Anterior cingulate cortex (tissue), 58 donors: ENCODE measurements at places on chromosomes 6 and 20.

- DNase-seq, result no peak
These were observed 100.6 kb upstream of the EMILIN3 start for GRCh38 chr20:41467220-41467619.

GRCh38 chr6:134850721-134851305 lies 99.1 kb downstream of the ALDH8A1 start:
- DNase-seq, result no peak

DNA sequence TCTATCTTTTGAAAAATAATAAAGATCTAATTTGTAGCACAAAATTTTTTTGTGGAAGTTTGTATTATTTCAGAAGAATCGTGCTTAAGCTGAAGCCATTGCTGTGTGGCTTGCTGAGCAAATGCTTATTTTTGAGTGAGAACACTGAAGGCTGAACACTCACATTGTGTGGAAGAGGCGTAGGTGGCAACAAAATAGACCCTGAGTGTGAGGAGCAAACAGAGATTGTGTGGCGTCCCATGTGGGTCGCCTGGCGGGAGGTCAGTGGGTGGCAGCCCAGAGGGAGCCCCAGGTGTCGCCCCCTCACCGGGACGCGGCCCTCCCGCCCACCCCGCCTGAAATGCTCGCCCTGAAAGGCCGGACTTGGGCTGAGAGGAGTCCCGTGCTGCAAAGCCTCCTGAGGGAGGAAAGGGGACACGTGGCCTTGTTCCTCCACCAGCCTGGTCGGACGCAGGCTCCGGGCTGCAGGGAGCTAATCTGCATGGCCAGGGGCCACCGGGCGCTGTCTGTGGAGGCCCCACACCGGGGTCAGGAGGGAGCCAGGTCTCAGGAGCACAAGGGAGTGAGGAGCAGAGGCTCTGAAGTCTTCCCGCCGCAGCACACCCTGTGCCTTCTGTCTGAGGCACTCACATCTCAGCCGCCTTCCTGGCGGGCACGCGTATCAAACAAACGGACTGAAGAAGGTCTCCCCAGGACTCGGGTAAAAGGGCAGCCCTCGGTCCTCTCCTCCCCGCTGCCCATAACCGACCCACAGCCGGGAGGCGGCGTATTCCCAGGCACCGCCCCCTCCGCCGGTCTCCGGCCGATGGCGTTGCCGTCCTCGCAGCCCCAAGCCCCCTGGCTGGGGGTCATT lies 15.9 kb downstream of the DDO start:
- no peak for DNase-seq

DNA sequence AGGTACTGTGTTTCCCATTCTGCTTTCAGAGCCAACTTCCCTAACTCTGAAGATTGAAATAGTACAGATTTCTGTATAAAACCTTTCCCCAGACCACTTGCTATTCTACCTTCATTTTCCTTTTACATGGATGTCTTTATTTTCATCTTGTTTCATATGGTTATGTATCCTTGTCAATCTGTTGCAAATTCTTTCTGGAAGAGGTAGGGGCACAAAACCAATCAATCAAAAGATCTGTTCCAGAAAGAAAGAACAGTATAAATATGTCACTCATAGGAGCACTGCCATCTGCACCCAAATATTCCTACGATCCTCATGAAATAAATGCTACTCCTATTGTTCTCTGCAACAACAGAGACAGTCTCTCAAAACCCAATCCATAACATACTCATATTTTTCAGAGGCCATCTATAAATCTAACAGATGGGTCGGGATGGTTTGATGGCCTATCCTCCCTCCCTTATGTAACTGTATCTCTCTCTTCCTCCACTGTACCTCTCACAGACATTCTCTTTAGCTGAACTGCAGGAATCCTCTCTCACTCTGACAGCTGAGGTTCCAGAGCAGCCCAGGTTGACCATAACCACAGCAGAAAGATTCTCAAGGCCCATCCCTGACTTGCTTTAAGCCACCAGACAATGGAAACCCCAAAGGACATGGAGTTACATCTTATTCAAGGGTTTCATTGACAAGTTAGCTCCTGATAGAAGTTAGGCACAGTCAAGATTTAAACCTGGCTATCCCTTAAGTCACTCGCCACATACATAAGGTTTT lies 112.8 kb downstream of the ZMYND8 start:
- no peak for DNase-seq

- peak; percentile 29 for DNase-seq
These were observed 45.8 kb downstream of the TM9SF4 start for GRCh38 chr20:32155017-32155981.

DNA sequence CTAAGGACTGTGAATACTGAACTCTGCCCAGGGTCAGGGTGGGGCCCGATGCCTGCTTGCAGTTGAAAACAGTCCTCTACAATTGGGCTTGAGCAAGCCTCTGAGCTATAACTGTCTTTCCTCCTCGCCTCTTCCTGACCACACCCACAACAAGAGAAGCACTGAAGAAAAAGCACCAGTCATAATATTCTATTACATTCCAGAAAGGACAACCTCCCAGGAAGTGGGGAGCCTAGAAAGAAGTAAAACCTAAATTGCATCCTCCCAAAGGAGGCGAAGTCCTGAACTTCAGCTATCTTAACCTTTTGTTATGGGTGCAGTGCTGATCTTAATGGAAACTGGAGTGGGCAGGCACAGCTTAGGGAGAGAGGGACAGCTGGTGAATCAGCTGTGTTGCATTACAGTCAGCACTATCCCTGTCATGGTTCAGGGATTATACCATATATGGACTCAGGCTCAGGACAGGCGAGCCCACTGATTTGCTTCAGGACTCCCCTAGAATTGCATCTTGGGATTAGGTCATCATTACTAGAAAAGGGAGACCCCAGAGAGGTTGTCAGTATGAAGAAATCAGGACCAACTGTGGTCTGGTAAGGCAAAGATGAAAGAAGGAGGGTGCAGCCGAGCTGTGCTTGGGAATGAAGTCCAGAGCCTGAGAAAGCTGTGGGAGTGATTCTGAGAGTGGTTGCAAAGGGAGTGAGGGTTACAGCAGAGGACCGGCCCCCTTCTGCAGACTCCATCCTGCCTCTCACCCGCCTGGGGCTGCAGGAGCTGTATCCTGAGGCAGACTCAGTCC lies 18.3 kb upstream of the TRAM2 start:
- DNase-seq, result no peak

- no peak for DNase-seq
These were observed 228.0 kb downstream of the SYNDIG1 start for GRCh38 chr20:24697411-24697810.

DNA sequence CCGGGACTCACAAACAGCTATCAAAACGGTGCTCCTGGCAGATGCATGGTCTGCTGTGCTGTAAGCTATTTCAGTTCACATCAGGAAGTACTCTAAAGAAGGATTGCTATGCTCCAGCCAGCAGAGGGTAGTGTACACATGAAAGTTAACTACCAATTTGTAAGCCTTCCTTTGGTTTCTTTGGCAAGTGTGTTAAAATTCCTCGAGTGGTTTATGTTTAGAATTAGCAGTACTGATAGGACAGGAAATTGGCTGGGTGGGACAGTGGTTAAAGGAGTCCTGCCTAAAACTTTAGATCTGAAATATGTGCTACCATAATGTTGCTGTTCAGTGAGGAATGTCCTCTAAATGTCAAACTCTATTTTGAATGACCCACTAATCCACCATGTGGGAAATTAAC lies 47.4 kb downstream of the TRMT11 start:
- peak; percentile 1 for DNase-seq

- DNase-seq, result no peak
These were observed 10.9 kb upstream of the CALHM6 start for GRCh38 chr6:116450185-116450710.

GRCh38 chr20:20267685-20268370 lies 100.1 kb upstream of the INSM1 start:
- DNase-seq, result no peak

DNA sequence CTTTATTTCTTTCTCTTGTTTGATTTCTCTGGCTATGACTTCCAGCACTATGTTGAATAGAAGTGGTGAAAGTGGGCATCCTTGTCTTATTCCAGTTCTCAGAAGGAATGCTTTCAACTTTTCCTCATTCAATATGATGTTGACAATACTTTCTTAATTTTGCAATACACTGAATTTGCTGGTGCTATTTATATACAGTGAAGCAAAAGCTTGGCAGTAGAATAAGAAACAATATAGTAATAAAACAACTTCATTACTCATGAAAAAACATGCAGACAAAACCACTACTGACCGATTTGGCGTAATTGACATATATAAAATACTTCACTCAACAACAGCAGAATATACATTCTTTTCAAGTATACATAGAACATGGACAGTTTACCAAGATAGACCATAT lies 96.4 kb downstream of the CFAP61 start:
- DNase-seq, result no peak

GRCh38 chr6:130742131-130742681 lies 85.0 kb upstream of the SMLR1 start:
- no peak for DNase-seq

- DNase-seq, result no peak
These were observed 3.4 kb upstream of the SRC start for GRCh38 chr20:37342231-37343177.

DNA sequence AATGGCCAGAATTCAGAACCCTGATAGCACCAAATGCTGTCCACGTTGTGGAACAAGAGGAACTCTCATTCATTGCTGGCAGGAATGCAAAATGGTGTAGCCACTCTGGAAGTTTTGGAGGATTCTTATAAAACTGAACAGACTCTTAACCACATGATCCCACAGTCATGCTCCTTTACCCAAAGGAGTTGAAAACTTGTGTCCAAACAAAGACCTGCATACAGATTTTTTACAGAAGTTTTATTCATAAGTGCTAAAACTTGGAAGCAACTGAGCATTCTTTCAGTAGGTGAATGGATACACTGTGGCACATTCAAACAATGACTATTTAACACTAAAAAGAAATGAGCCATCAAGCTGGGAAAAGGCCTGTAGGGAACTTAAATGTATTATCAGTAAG lies 32.5 kb downstream of the PREP start:
- DNase-seq, result no peak

DNA sequence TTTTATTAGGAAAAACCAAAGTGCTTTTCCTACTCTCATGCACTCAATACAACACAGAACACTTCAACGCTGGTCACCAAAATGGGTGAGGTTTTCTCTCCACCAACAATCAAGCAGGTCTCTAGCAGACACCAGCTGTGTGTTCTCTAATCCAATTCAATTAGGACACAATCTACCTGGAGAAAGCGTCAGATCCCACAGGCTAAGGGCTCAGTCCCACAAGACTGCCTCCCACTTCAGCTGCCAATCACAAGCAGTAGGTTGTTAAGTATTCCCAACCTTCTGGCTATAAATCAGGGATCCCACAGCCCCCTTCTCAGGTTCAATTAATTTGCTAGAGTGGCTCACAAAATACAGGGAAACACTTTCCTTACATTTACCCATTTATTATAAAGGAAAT lies 47.7 kb downstream of the STMND1 start:
- no peak for DNase-seq

- DNase-seq, result peak; percentile 39
These were observed 10.5 kb upstream of the TOX2 start for GRCh38 chr20:43903953-43904826.

GRCh38 chr6:51139950-51140385 lies 321.3 kb downstream of the TFAP2B start:
- DNase-seq, result no peak

DNA sequence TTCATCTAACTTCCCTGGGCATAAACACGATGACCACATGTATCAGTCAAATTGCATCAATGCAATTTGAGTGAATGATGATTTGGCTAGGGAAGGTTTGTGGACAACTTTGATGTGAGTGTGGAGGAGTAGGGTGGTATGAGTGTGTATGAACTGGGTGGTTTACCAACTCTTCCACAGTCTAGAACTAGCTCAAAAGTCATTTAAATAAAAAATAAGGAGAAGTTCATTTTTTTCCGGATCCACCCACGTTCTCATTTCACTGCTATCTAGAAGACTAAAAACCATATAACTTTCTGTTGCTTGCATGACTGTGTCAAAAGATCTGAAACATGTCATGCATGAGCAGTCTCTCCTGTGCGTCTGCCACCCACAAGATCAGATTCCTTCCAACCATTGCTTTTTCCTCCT lies 23.6 kb downstream of the SLC35D3 start:
- DNase-seq, result no peak

DNA sequence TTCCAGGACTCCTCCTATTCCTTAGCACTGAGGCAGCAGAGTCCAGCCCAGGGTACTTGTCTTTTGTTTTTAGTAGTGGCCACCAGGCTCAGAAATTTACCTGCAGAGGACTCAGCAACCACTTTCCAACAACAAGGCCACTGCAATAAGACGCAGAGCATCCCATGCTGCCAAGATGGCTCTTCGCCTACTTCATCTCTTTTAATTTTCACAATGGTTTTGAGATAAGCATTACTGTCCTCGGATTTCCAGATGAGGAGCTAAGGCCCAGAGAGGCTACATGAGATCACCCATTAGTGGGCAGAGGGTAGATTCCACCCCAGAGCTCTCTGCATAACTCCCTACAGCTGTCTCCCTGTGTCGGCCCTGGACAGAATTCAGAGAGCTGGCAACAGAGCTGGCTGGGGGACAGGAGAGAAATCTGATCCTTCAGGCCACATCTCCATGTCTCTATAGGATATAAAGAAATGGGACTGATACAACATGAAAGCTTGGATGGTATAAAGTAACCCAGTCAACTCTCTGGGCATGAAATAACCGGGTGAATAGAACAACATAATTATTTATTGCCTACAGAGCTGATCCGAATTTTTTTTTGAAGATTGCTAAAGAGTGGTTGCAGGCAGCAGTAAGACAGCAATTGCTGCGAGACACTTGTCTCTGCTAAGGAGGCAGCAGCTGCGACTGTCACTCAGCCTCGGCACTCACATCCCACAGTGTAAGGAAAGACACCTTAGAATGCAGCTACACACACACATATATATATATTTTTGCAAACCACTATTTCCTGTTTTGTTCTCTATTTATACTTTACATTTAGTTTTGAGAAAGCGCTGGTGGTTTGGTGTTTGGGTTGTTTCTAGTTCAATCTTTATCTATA lies 37.2 kb downstream of the SCML4 start:
- no peak for DNase-seq

DNA sequence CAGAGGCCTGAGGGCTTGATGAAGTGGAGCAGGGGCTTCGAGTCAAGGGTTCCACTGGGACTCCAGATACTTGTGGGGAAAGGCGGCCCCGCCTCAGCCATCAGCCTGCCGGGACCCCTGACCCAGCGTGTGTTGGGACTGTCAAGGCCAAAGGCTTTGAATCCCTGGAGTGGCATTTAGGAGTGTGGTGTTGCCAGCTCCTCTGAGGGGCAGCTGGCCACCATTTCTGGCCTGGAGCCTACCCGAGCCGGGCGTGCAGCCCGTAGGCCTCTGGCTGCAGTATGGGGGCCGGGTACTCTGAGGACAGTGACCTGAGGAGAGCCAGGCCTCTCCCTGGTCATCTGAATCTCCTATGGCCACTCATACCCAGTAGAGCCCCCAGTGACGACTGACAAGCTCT lies 40.0 kb downstream of the RRBP1 start:
- no peak for DNase-seq

GRCh38 chr20:16052456-16052855 lies 520.8 kb downstream of the KIF16B start:
- no peak for DNase-seq

- DNase-seq, result no peak
These were observed 852 bp downstream of the SYNGAP1 start for GRCh38 chr6:33420491-33421343.
